Activated CD8-positive, alpha-beta memory T cell treated with anti-CD3 and anti-CD28 coated beads for 48 hours (primary cell): ENCODE measurements at places on chromosomes 16 and 17.
A peak's percentile ranks its signal among the peaks of the same experiment; 100 is the strongest.

DNA sequence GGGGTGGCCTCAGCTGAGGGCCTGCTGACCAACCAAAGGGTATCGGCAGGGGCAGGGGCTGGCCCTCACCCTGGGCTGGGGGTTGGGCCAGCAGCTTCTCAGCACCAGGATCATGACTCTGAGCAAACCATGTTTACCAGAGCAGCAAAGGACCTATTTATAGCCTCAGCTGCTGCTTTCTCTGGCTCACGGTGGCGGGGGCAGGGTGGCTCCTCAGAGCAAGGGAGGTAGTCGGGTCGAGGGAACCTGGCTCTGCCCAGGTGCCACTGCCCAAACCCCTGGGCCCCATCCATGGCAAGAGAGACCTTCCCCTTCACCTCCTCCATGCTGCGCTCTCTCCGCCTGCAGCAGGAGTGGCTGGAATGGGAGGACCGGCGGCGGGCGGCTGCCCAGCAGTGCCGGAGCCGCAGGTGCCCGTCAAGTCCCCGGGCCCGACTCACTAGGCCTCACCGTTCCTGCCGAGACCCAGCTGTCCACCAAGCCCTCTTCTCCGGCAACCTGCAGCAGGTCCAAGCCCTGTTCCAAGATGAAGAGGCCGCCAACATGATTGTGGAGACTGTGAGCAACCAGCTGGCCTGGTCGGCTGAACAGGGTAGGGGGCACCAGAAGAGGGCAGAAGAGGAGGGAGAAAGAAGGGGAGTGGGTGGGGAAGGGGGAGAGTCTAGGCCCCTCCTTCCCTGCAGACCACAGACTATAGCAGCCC lies at the start of gene ASB16:
Gene ASB16, plus strand, starts transcription at position 206 of the 703 bp plus-strand sequence. Its CDS starts 86 bp downstream, at position 292.
- DNase-seq: no peak

DNA sequence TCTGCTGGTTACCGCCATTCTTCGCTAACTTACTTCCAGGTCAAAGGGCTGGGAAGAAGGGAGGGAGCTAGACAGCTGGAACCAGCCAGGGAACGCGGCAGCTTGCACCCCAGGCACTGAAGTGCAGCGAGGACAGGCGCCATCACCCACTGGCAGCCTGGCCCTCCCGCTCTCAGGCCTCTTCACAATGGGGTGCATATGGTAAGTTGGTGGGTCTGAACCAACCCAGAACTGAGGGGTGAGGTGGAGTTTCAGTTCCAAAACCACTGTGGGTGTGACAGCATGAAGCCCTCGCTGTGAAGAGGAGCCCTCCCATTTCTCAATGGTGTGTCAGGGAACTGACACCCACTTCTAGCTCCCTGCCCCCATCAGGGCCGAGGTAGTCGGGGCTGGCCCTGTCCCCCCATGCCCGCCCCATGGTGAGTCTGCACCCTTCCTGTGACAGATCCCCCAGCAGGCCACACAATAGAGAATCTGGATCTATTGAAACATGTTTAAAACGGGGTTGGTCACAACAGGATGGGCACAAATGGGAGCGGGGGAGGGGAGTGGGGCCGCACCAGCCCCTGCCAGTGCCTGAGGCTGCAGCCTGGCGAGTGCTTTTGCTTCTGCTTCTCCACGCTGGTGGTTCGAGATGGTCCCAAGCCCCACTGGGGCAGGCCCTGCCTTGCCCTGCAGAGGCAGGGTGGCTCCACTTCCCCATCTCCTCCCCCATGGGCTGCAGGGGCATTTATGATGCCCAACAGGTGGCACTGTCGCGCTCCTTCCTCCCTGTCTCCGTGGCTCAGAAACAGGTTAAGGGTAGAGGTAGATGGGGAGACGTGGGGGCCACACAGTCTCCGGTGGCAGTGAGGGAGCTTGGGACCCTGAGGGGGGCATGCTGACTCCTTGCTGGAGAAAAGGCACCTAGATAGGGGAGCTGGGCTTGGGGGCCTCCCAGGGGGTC lies 2.3 kb downstream of the LIMD2 start:
- peak; percentile 49 for DNase-seq

- no peak for DNase-seq
Measured at GRCh38 chr16:2715966-2716885, 3.8 kb downstream of the PRSS27 start.

- no peak for DNase-seq
Measured at GRCh38 chr17:35915153-35915964, 15.2 kb downstream of the RDM1 start.

DNA sequence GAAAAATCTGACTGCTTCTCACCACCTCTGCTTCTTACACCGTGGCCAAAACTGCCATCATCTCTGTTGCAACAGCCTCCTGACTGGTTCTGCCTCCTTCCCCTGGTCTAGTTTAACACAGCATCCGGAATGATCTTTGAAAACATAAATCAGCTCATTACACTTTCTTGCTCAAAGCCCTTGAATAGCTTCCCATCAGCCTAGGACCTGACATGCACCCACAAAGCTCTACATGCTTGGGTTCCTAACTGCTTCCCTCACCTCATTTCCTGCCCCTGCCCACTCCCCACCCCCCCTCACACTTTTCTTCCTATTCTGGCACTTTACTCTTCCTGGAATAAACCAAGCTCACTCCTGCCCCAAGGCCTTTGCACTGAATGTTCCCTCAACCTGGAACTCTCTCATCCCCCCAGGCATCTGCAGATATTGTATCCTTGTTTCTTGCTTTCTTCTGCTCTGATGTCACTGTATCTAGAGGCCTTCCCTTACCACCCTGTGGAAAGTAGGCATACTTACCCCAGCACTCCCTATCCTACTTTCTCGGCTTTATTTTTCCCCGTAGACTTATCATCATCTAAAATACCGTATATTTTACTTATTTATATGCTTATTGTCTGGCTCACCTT lies 112.4 kb downstream of the FTO start:
- DNase-seq: no peak

DNA sequence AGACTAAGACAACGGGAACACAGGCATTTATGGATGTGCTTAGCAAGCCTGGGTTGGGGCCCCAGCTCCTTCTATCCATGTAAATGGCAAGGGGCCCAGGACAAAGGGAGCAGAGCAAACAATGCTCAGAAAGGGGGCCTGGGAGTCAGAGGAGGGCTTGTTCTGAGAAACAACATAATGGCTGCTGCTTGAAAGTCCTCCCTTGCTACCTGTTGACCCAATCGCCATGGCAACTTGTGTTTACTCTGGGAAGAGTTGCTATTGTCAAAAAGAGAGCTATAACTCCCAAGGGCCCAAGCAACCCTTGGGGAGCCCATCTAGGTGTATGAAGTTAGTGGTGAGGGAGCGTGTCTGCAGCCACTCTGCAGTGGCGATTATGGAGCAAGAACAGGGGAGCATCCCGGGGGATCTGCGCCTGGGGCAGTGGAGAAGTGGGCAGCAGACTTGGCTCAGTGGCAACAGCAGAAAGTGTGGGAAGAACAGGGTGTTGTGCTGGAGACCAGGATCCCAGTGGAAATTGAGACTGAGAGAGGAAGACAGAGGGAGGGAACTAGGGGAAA lies 118.7 kb upstream of the NLRP1 start:
- no peak for DNase-seq

GRCh38 chr16:52191531-52192134 lies 355.3 kb downstream of the TOX3 start:
- peak; percentile 35 for DNase-seq

GRCh38 chr17:57943140-57943539 lies 12.1 kb downstream of the CUEDC1 start:
- no peak for DNase-seq

DNA sequence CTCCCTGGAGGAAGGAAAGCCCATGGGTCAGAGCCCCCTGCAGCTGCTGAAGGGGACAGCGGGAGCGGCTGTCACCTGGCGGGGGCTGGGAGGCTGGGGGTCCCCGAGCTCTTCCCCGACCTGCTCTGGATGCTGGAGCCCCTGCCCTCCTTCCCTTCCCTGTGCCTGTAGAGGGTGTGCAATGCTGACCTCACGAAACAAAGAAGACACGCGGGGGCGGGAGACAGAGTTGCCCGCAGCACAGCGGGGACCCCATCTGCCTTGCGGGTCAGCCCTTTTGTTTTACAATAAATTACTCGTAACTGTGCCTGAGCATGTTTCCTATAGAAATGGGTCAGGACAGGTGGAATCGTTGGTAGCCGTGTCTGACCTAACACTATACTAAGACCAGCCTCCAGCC lies 6.3 kb downstream of the SECTM1 start:
- no peak for DNase-seq

DNA sequence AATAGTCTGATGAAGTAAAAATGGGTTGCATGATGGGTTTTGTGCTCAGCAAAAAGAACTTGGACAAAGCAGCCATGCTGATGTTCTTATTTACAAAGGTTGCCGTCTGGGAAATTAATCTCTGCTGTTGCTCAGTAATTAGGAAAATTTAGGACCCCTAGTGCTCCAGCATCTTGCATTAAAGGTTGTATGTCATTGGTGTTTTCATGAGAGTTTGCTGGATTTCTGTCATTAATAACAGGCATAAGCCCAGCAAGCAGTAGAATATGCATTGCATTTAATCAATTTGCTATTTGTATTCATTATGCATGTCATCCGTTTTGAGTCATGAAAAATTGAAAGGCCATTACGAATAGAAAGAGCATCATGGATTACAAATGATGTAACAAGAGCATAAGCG lies 45.3 kb upstream of the C16orf78 start:
- DNase-seq: no peak

GRCh38 chr16:78988361-78988969 lies 612.1 kb downstream of the MAF start:
- no peak for DNase-seq

DNA sequence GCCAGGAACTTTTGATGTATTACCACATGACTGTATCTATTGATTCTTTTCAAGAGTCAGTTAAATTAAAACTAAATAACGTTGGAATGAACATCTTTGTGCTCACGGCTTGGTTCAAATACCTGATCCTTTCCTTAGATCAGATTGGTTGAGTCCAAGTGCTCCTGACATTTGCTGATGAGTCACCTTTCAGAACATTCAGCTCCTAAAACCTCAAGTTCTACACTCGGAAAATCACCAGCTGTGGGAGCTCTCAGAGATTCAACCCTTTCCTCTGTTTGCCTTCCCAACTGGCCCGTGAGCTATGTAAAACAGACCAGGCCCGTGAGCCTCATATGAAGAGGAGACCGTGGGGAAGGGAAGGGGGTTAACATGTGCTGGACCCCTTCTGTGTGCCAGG lies 68.1 kb downstream of the RTN4RL1 start:
- no peak for DNase-seq

- no peak for DNase-seq
Measured at GRCh38 chr16:73713778-73714495, 582.7 kb upstream of the PSMD7 start.

DNA sequence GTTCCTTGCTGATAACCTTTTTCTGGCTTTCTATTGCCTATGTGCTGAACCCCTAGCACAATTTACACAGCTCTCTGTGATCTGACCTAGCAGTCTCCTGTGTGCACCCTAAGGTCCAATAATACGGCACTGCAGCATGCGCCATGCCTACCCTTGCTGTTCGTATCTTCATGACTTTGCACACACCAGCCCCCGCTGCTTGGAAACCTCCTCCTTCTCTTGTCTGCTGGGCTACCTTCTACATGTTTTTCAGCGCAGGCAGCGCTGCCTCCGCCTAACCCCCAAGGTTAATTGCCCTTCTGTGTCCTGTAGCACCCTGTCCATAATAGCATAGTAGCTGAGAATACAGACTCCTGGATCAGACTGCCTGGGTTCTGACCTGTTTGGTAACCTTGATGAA lies 1.4 kb downstream of the STARD3 start:
- DNase-seq: no peak

DNA sequence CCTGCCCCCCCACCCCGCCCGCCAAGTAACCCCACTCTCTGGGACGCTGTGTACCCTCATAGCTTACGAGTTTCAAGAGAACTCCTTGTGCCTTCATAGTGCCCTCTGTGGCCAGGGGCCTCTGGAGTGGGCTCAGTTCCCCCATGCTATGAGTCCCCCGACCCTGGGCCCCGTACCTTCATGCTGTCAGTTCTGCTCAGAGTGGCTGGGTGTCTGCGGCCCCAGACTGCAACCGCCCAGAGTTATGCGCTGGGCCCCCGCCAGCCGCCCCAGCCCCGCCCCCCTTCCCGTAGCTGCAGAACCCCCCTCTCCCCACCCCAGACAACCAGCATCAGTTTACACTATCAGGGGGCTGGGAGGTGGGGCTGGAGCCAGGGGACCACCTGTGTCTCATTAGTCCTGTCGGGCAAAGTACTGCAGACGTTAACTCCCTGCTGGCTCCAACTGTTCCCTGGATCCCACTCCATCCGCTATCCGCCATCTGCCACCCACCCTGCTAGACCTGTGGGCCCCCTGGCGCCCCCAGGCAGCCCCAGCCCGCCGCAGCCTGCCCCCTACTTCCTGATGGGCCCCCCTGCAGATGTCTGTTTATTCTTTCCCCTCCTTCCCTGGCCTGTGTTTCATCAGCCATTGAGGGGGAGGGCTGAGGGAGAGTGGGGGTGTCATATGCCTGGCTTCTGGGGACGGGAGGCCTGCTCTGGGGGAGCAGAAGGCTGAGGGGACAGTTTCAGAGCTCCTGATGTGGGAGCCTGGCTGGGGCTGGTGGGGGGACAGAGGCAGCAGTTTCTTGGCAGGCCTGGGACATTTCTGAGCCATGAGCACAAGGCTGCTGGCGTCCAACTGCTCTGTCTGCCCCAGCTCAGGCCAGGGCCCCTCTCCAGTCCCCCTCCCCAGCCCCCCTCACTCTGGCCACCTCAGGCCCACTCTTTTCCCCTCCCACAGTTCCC lies at the start of gene MFAP4:
Gene MFAP4, minus strand, starts transcription at position 217 of the 947 bp plus-strand sequence. Its CDS starts 35 bp downstream, at position 182.
- no peak for DNase-seq

DNA sequence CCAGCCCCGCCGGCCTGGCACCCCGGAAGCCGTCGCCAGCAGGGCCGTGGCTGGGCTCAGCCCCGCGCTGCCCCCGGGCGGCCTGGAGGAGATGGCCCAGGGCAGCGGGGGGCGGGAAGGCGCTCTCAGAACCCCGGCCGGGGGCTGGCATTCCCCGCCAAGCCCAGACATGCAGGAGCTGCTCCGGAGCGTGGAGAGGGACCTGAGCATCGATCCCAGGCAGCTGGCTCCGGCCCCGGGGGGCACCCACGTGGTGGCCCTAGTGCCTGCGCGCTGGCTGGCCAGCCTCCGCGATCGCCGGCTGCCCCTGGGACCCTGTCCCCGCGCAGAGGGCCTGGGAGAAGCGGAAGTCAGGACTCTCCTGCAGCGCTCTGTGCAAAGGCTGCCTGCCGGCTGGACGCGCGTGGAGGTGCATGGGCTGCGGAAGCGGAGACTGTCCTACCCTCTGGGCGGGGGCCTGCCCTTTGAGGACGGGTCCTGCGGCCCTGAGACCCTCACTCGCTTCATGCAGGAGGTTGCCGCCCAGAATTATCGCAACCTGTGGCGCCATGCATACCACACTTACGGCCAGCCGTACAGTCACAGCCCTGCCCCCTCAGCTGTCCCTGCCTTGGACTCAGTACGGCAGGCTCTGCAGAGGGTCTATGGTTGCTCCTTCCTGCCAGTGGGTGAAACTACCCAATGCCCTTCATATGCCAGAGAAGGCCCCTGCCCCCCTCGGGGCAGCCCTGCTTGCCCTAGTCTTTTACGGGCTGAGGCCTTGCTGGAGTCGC lies 551 bp downstream of the WDR81 start:
- no peak for DNase-seq

GRCh38 chr16:57536306-57537193 lies at the start of gene CCDC102A:
CCDC102A (minus strand) TSS chr16:57536571; CDS start chr16:57529177, 7,394 bp downstream.
- DNase-seq: no peak
